NCI-H510A treated with DMSO at 0.1 percent for 48 hours (cell line): ENCODE measurements at places on chromosomes 5 and 9.

GRCh38 chr9:116115761-116116353 lies 37.7 kb upstream of the PAPPA start:
- DNase-seq, result no peak

GRCh38 chr9:105127863-105128220 lies 116.6 kb upstream of the SLC44A1 start:
- no peak for DNase-seq

DNA sequence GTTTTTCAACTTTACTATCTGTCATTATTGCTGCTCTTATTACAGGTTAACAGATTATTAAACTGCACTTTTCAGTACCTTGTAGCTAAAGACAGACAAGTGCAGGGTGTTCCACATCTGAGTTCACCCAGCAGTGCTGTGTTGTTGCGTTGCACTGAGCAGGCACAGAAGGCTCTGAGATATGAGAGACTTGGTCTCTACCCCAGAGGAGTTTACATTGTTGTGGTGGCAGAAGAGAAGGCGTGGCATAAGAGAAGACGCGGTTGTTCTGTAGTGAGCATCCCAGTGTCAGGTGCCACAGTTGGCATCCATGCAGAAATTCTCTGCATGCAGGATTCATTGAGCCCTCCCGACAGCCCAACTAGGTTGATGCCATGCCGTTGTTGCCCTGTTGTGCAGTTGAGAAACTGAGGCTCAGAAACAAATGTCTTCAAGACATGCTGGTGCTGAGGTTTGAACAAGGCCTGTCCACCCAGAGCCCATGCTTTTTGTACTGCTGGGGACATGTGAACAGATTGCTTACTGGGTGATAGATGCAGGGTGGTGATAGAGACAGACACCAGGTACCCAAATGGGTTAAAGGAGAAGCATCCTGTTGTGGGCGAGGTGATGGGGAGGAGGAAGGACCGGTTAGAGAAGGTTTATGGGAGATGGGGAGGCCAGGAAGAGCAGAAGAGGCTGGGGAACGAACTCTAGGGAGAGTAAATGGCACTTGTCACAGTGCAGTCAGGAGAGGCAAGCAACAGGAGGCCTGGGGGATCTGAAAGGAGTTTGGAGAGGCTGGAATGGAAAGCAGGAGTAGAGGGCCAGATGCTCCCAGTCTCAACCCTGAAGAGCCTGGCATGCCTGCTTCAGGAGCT lies 8.2 kb downstream of the ABL1 start:
- peak; percentile 30 for DNase-seq

- DNase-seq, result no peak
These were observed 1.1 kb upstream of the TCF7 start for GRCh38 chr5:134113363-134113889.

DNA sequence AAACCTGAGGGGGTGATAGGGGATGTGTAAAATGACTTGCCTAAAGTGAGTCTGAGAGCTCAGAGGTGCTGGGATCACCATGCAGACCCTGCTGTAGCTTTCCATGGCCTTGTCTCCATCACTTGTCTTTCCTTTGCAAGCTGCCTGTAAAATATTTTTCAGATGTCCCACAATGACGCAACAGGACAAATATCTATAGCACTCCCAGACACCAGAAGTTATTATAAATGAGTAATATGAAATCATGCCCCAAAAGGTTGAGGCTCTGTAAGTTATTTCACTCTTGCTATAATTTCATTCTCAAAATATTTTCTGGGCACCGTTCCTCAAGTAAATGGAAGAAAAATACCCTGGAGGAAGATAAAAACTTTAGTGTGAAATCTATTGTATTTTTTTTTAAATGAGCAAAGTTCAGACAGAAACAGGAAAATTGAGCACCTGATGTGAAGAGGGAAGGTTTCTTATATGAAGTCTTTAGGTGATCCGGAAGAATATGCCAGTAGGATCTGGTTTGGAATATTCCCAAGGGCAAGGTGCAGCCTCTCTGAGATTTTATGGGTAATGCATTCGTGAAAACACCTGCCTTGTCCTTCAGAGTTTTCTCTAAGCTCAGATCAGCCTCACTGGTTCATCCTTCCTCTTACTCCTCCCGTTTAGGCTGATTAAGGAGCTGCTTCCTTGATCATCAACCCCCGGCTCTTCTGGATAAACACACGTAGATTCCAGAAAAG lies 138.3 kb upstream of the DMAC1 start:
- no peak for DNase-seq

GRCh38 chr5:140136624-140137023 lies 10.9 kb downstream of the IGIP start:
- no peak for DNase-seq

GRCh38 chr5:4191703-4192102 lies 596.1 kb downstream of the IRX1 start:
- DNase-seq, result no peak

DNA sequence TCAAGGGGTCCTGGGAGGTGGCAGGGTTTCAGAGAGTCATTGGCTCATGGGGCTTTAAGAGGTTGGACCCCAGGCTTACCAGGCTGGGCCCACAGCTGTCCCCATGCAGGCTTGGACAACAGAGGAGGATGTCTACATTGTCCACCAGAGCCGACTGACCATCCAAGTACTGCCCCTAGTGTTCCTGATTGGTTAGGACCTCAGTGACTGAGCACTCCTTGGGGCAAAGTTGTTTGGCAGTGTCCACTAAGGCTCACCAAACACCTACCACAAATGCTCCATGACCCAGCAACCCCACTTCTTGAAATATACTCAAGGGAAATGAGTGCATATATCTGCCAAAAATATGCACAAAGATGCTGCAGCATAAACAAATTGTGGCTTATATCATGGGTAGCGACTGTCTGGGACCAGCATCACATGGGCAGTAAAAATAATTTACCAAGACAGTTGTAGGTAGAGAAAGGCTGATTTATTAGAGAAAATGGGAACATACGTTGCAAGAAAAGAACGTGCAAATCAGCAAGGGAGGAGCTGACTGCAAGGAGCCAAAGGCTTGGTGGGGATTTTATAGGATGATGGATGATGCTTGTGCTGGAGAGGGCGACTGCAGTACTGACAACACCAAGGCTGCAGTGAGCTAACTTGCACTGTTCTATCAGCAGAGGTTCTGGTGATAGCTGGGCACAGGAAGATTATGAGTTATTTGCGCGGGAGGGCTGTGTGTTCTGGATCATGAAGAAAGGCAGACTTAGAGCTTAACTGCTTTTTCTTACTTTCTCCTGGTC lies 265.2 kb downstream of the GADD45G start:
- no peak for DNase-seq
